ENCODE measurements at places on chromosomes 2 and 18. TPM values are rescaled to one million over a fixed set of nuclear protein-coding genes. Genes with fewer than 3 reads are reported as not detected.
A peak's percentile ranks its signal among the peaks of the same experiment; 100 is the strongest.

ATP5F1A gene
- total RNA-seq, result 597 TPM

SIX3 gene
- total RNA-seq, result not detected

CRYGD gene
- total RNA-seq, result not detected

FABP1 gene
- total RNA-seq, result not detected

LOXHD1 gene
- total RNA-seq, result 1.3 TPM

METTL4 gene
- total RNA-seq, result 7.4 TPM

NEB gene
- 1,157 TPM for total RNA-seq

TEX44 gene
- not detected for total RNA-seq

DNA sequence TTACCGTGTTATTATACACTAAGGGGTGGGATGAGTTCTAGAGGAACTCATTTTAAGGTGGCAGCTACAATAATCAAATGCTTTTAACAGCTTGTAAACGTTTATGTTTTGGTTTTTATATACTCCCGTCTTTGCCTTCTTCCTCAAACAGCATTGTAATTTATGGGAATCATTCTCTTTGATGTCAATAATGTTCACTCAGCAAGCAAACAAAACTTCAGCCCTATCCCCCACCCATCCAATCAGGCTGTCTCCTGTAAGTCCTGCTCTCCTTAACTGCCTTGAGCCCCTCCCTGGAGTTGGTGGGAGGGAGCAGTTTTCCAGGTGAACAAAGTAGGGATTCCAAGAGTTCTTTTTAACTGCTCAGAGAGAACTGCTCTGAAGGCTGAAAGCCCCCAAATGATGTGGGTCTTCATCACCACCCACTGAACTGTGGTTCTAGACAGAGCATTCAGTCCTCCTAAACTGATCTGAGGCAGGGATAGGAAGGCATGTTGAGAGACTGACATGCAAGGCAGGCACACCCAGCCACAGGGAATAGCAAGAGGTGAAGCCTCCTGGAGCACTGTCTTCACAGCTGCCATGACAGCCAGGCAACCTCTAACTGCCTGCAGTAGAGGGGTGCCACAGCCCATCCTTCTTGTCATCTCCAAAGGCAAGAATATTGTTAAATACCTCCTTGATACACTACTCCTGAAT is 17.5 kb downstream of the MYO5B start:
- DNase-seq, result no peak

- DNase-seq, result no peak
These were observed 211.0 kb downstream of the KCNE4 start for GRCh38 chr2:223262946-223263345.

DNA sequence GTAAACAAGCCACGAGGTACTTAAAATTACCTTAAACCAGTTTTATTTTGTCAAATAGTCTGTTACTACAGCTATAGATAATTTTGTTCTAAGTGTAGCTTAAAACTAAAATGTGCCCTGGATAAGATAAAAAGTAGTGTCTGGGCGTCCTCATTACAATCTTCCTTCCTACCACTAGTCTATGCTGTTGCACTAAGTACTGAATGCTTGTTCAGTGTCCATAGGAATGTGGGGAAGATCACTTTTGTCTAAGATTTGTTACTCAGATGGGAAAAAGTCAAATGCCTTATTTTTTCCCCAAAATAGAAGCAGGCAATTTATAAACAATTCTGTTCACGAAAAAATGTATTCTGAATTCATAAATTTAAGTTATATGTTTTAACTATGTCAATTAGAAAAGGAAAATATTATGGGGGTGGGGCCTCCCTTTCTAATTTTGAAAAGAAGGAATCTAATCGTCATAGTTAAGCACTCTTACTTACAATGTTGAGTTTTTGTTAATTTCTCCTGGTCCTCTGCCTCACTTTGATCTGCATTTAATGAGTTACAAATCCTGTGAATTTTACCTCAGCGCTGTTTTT is 140.4 kb upstream of the VRK2 start:
- peak; percentile 70 for DNase-seq

- peak; percentile 79 for DNase-seq
These were observed 10.2 kb downstream of the NFATC1 start for GRCh38 chr18:79405781-79406575.

- no peak for DNase-seq
These were observed 242.8 kb downstream of the GLI2 start for GRCh38 chr2:120978359-120979050.

GRCh38 chr18:25669741-25670140 is 317.8 kb upstream of the ZNF521 start:
- no peak for DNase-seq

GRCh38 chr2:98768384-98769113 is 37.6 kb upstream of the MGAT4A start:
- DNase-seq, result peak; percentile 49

- DNase-seq, result peak; percentile 93
These were observed 51.7 kb downstream of the NOP58 start for GRCh38 chr2:202317080-202317857.

DNA sequence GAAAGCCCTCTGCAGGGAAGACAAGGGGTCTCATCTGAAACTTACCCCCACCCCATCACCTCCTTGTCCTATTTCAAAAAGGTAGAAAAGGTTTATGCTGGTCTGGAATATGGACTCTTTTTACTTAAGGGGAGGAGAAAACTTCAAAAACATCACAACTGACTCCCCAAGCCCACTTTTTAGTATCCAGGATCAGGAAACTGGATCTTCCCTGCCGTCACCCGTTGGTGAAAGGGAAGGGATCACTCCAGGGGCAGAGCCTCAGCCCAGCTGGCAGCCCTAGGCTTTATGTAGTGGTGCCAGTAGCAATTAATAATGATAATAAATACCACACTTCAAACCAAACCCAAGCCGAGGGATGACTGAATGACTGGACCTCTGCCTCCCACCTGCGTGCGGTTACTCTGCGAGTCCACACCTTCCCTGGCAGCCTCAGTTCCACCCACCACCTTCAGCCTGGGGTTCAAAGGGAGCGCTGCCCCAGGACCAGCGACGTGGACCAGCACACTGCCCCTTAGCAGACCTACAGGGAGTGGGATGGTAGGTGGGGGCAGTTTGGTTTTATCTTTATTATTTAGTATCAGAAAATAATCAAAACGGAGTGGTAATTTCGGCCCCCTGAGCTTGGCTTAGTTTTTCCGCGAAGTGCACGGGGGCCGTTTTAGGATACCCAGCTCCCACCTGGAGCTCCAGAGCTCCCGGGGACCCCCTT is 4.9 kb upstream of the GATA6 start:
- no peak for DNase-seq

DNA sequence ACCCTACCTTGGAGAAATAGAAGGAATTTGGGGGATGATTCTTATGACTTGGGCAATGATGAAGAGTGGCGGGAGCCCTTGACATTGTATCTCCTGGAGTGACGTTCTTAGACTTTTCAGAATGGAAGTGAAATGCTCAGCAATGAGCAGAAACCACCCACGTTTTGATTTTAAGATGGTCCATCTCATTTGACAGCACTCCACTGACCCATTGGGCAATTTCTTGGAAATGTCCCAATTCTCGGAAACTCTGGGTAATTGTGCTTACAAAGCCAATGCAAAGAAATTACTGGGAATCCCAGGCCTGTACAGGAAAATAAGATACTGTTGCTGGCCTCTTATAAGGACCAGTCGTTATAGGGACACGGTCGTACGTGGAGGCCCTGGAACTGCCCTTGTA is 170.0 kb upstream of the COPS8 start:
- no peak for DNase-seq

- no peak for DNase-seq
These were observed 36.7 kb upstream of the SPAG16 start for GRCh38 chr2:213247566-213247965.

DNA sequence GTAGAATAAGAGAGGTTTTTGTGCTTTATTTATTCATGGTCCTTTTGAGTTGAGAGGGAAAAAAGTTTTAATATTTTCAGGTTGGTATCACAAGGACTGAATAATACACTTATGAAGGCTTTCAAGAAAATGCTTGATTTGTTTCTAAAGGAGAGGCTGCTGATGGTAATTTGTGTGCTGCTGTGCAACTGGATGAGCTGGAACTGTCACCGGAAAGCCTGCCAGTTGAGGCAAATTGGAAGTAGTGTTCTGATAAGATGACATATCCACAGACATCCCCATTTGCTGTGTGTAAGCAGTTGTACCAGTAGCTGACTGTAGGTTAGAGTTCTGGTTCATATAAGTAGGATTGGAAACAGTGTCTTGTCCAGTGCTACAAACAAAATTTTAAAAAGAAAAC is 21.6 kb upstream of the CACNB4 start:
- DNase-seq, result no peak

GRCh38 chr18:46050268-46050667 is 21.8 kb downstream of the PSTPIP2 start:
- DNase-seq, result no peak

DNA sequence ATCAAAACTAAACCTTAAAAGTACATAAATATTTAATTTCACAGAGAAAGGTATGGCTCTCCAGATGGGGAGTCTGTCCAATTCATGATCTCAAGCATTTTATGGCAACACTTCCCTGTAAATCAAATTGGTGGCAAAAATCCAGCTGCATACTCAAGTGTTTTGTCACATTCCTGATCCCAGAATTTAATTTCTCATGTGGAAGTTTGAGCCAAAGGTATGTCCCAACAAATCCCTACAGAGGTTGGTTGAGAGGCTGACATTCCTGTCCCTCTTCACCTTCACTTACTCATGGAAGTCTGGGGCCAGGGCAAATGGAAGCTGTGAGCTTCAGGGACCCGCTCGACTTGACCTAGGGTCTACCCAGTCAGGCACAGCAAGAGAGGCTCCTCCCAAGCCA is 17.7 kb downstream of the KLF7 start:
- DNase-seq, result peak; percentile 69

GRCh38 chr2:82254728-82255127 is 1950.2 kb upstream of the LRRTM1 start:
- DNase-seq, result no peak

DNA sequence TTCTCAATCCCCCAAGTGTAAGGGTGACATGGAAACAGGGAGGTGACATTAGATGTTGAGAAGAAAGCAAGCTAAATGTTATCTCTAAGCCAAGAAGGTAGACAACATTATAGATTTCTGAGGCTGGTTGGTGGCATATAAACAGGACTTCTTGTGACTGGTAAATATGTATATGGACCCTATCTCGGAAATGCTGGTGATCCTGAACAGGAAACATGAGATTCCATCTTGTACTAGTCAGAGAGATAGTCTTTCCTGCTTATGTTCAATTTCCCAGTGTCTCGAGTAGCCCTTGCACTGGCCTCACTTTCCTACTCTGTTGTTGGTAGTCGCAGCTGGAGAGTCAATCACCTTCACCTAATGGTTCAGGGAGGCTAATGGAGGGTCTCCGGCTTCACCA is 26.8 kb downstream of the MOGAT1 start:
- DNase-seq, result no peak

DNA sequence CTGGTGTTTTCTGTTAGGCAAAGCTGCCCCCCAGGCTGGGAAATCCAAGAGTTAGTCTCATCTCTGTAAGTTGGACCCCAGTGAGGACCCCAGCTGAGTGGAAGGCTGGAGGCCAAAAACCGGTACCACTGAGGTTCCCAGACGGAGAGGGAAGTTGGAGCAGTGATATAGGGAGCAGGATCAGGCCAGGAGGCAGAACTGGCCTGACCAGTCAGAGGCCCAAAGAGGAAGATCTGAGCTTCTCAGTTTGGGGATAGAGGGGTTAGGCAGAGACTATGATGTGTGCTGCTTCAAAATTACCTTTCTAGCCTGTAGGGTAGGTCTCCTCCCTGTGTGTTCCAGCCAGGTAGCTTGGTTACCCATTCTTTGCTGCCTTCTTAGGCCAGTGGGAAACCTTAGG is 4.6 kb upstream of the RNF181 start:
- no peak for DNase-seq

GRCh38 chr2:95314964-95315611 is 17.9 kb downstream of the KCNIP3 start:
- no peak for DNase-seq

Data from muscle of leg (tissue), 16 donors.